ENCODE measurements at places on chromosomes 13 and 19. TPM values are rescaled to one million over a fixed set of nuclear protein-coding genes. Genes with fewer than 3 reads are reported as not detected.

Gene TEAD2
- total RNA-seq = not detected

DNA sequence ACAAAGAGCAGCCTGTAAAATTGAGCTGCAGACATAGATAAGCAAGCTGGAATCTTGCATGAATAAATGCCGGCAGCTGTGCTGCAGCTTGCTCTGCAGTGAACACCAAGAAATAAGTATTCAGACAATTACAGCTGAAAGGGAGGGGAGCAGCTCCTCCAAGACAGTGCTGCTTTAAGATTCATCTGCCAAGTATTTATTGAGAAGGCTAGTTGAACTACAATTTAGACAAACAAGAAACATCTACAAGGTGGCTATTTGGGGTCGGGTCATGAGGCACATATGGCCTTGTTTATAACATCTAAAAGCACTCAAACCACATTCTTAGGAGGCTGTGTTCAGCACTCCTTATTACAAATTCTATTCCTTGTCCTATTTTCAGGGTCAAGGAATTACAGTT is 34.9 kb downstream of the ZNF726 start:
- H3K27me3 ChIP-seq = no peaks in the 10 kb centered on the region
- peaks cover 41% of the 10 kb centered on the region for H3K36me3 ChIP-seq
- no peak for DNase-seq
- no peak overlapping the region for H3K4me3 ChIP-seq
- peaks cover 8% of the 10 kb centered on the region for H3K4me1 ChIP-seq
- H3K27ac ChIP-seq = no peak overlapping the region

Gene FOXA3
- 0.62 TPM for total RNA-seq

Gene KLK15
- not detected for total RNA-seq

GRCh38 chr19:39411081-39411831 is 1.2 kb upstream of the PLEKHG2 start:
- peaks cover 32% of the 10 kb centered on the region for H3K4me1 ChIP-seq
- H3K36me3 ChIP-seq = peaks cover 42% of the 10 kb centered on the region
- H3K27ac ChIP-seq = peak overlapping the region; percentile 92
- H3K4me3 ChIP-seq = peak overlapping the region; percentile 73
- DNase-seq = peak; percentile 41

Gene GIPR
- total RNA-seq = 5.9 TPM

Gene SKA3
- 53.7 TPM for total RNA-seq

- H3K27me3 ChIP-seq = no peaks in the 10 kb centered on the region
- peak within 1 kb of the TSS; percentile 72 for H3K27ac ChIP-seq
- peaks cover 34% of the 10 kb centered on the region for H3K4me1 ChIP-seq
- DNase-seq = peak; percentile 90
- no peaks in the 10 kb centered on the region for H3K36me3 ChIP-seq
These were observed at the start of gene FSD1 for GRCh38 chr19:4304538-4305256. TSS of gene FSD1 (plus strand) at chr19:4304598. CDS start at chr19:4304747, 149 bp downstream.

GRCh38 chr13:103066781-103067345 is 646 bp upstream of the SLC10A2 start:
- H3K27me3 ChIP-seq = no peaks in the 10 kb centered on the region
- H3K27ac ChIP-seq = no peak overlapping the region
- no peak for DNase-seq

- H3K4me1 ChIP-seq = no peaks in the 10 kb centered on the region
- H3K27me3 ChIP-seq = no peaks in the 10 kb centered on the region
- H3K4me3 ChIP-seq = no peak overlapping the region
- DNase-seq = no peak
- H3K36me3 ChIP-seq = peaks cover 9% of the 10 kb centered on the region
These were observed 90.7 kb downstream of the ZNF254 start for GRCh38 chr19:24177686-24178085.

DNA sequence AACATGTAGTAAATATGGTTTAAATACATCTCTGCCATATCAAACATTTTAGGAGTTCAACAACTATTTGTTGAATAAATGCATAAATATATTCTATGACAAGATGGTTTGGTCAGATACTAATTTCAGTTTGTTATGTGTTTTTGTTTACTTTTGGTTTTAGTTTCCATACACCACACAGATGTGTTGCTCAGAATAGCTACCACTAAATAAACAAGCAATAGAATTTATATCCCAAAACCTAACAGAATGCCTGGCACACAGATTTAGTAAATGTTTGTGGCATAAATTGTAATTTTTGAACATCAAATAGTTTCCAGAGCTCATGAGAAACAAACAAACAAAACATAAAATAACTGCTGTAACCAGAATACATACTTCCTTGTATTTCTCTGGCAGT is 126.8 kb upstream of the ATXN8OS start:
- no peaks in the 10 kb centered on the region for H3K27me3 ChIP-seq
- no peak overlapping the region for H3K27ac ChIP-seq
- H3K4me3 ChIP-seq = no peak overlapping the region

- no peaks in the 10 kb centered on the region for H3K27me3 ChIP-seq
- no peak overlapping the region for H3K4me3 ChIP-seq
- H3K4me1 ChIP-seq = peaks cover 42% of the 10 kb centered on the region
- H3K36me3 ChIP-seq = peaks cover 5% of the 10 kb centered on the region
- H3K27ac ChIP-seq = no peak overlapping the region
These were observed 12.6 kb downstream of the MBNL2 start for GRCh38 chr13:97234742-97235141.

DNA sequence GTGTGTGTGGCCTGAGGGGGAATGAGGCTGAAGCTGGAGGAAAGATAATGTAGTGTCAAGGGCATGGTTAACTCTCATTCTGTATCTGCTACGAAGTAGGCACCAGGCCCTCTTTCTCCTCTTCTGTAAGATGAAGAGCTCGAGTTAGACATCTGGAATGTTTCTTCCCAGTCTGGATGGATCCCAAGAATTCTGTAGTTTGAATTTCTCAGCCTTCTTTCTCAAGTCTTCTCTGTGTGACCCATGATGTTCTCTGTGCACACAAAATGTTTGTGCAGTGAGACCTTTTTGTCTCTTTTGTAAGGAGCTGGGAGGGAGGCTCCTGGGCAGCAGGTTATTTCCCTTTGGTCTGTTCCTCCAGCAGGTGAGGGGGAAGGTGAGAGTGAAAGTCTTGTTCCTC is 13.7 kb downstream of the FGF9 start:
- no peak overlapping the region for H3K27ac ChIP-seq
- H3K4me1 ChIP-seq = peaks cover 10% of the 10 kb centered on the region
- no peak for DNase-seq
